Stimulated activated CD8-positive, alpha-beta memory T cell treated with anti-CD3 and anti-CD28 coated beads, Interleukin-4, amount 100 ng/mL, for 1 hour (primary cell): ENCODE measurements at places on chromosomes 6 and 20.

DNA sequence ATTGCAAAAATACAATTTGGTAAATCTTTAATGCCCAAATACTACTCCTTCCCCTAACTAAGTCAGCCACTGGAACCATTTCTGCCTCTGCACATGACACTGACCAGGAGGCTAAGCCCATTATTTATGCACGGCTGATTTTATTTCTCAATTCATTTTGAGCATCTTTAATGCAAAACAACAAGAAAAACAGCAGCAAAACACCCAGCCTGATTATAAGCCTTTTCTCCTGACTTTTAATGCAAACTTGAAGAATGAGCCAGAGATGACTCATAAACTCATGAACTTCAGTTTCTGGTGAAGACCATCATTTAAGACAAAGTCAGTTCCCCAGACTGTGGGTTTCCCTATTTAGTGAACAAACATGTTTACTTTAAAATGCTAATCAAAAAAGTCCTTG, 51.6 kb downstream of the CYP24A1 start:
- no peak for DNase-seq

GRCh38 chr20:12894089-12894488, 114.7 kb upstream of the SPTLC3 start:
- no peak for DNase-seq

DNA sequence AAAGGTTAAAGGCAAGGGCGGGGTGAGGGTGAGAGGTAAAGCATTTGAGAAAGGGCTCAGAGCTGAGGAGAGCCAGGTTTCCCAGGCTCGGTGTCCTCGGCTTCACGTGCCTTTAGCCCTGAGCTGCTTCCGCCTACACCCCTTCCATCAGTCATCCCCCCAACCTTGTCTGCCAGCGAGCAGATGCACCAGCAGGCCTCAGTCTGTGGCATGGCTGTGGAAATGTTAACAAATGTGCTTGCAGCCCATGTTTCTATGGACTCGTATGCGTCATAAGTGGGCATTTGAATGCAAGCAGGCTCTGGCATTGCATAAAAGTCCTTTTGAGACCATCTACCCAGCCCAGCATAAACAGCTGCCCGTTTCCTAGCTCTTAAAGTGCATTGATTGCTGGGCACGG, 88.8 kb downstream of the SYNJ2 start:
- DNase-seq: no peak

DNA sequence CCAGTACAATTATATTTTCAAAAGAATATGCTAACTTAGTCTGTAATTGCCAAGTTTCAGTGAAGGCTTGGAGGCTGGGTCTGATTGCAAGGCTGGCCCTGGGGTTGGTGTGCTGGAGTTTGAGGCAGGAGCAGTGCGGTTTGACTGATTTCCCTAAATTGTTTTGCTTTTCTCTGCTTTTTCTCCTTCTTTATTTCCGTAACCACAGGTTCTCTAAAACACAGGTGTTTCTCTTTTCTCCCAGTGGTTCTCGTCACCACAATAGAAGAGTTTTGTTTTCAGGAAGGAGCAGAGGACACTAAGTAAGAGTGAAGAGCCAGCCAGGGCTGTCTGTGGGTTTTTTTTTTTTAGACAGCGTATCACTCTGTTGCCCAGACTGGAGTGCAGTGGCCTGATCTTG, 8.2 kb upstream of the SNX9 start:
- no peak for DNase-seq

DNA sequence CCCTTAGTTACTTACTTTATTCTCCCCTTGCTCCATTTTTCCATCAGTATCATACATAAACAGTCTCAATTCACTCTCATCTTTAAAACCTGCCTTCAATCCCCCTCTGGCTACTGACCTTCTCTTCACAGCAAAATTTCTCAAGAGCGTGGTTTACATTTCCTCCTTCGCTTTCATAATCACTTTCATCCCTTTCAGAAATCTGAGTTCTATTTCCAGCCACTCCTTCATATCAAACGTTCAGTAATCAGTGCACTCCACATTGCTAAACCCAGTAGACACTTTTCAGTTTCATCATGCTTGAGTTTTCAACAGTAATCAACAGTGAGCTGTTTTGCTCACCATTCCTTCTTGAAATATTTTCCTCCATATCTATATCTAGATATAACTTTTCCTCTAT, 176.7 kb upstream of the HSF2 start:
- no peak for DNase-seq

GRCh38 chr6:26218824-26219223, 131.6 kb downstream of the HFE start:
- no peak for DNase-seq

- no peak for DNase-seq
These were observed 255.9 kb upstream of the RREB1 start for GRCh38 chr6:6851949-6852261.

DNA sequence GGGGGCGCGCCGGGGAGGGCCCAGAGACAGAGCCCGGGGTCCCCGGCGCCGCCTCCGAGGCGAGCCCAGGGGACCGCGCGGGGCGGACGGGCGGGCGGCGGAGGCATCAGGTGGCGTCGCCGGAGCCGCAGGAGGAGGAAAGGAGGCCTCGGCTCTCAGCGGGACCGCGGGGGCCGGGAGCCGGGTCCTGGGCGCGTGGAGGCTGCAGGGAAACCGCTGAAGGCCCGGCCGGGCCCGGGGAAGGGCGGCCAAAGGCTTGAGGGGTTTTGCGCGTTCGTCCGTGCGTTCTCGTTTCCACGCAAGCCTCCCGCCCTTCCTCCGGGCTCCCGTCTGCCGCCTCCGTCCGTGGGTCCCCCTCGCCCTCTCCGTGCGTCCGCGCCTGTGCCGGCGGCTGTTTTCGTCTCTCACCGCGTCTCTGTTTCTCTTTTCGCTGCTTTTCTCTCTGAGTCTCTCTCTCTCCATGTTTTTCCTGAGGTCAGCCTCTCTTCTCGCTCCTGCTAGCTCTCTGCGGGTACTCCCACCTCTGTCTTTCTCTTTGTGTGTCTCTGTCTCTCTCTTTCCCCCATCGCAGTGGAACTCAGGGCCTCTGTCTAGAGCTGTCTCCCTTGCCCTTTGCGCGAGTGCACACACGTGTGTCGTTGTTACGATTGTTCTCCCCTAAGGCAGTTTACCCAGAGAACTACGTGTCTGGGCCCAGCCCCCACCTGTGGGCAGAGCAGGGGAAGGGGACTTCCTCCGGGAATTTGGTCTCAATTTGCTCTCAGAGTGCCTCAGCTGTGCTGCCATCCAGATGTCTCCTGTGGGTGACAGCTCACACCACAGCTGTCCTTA, 2.1 kb downstream of the IRF4 start:
- no peak for DNase-seq

DNA sequence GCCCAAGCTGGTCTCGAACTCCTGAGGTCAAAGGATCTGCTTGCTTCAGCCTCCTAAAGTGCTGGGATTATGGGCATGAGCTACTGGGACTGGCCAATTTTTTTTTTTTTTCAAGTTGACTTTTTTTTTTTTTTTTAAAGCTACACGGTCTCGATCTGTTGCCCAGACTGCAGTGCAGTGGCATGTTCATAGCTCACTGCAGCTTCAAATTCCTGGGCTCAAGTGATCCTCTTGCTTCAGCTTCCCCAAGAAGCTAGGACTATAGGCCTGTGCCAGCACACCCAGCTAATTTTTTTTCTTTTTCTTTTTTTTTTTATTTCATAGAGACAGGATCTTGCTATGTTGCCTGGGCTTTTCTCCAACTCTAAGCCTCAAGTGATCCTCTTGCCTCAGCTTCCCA, 59.5 kb downstream of the NCOA3 start:
- no peak for DNase-seq

- DNase-seq: no peak
These were observed 142.1 kb downstream of the BMP2 start for GRCh38 chr20:6909608-6910007.

DNA sequence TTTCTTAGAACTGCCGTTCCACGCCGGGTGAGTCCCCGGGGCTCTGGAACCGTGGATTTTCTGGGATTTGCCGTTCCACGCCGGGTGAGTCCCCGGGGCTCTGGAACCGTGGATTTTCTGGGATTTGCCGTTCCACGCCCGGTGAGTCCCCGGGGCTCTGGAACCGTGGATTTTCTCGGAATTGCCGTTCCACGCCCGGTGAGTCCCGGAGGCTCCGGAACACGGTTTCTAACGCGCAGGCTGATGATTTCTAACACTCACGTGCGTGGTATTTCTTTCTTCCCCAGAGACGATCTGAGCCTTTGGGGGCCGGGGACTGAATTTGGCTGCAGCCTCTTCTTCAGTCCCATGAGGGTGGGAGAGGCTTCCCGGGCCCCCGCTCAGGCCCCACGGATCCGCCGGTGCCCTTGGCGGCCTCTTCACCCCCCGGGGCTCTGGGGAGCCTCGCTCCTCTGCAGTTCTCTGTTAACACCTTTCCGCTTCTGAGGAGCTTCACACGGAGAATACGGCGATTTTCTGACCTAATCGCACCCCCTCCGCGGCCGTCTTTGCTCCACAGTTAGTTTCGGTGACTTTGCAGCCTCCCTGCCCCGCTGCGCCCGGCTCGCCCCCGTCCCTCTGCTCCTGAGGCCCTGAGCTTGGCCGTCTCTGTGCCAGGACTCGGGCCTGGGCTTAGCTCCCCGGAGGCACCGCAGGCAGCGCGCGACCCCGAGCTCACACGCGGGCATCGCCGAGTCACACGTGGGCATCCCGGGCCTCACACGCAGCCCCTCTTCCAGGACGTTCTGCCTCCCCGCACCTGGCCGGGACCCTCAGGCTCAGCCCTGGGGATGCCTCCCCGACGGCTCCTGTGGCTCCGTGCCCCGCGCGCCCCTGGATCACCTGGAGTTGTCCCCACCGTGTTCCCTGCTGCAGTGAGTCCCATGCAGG, 7.2 kb upstream of the KIF25 start:
- DNase-seq: no peak

- DNase-seq: no peak
These were observed 38.0 kb downstream of the TNFAIP3 start for GRCh38 chr6:137904822-137905617.
